Activated T-cell treated with anti-CD3 and anti-CD28 coated beads, Interleukin-2, amount 50 U/mL, for 1 hour (primary cell): ENCODE measurements at places on chromosomes 6 and 20.

DNA sequence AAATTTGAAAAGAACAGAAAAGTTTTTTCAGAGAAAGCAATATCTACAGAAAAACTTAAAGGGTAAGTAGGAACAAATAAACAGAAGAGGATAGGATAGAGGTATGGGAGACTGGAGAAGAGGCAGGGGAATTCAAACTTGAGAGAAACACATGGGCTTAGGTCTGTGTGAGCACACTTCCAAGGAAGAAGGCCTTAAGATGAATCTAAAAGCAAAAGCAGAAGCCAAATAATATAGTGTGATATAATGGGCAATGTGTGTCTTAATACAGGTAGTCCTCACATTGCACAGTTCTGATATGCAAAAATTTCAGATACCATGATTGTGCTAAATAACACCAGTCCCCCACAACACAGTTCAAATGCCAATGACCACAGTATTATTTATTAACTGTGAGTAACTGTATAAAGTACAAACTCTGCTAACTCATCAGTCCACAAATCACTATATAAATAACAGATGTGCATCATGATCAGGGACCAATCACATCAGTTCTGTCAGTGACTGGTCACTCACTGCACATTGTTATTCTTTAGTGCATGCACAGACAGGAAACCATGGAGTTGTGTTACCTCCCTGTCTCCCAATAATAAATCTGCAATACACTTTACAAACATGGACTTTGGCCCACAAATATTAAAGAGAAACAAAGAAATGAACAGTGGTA lies 18.6 kb downstream of the SNX14 start:
- no peak for DNase-seq

DNA sequence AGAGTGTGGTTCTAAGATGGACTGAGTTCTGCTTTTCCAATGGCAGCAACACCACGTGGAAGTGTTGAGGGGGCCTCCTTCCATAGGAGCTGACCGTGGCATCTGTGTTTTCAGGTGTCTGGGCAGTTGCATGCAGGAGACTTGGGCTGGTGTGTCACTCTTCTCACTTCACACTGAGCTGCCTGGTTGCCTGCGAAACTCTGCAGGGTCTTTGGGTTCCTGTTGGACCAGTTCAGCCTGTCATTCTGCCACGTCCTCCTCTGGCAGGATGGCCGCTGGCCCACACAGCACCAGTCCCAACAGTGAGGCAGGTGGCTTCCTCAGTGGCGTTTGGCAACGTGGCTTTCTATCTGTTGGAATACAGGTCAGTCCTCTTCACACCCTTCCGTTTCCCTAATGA lies 16.1 kb upstream of the UNC93A start:
- DNase-seq: no peak

GRCh38 chr6:79079561-79080041 lies 1.5 kb upstream of the PHIP start:
- no peak for DNase-seq

- DNase-seq: no peak
Observed at GRCh38 chr6:6620766-6621425, 32.4 kb downstream of the LY86 start.

DNA sequence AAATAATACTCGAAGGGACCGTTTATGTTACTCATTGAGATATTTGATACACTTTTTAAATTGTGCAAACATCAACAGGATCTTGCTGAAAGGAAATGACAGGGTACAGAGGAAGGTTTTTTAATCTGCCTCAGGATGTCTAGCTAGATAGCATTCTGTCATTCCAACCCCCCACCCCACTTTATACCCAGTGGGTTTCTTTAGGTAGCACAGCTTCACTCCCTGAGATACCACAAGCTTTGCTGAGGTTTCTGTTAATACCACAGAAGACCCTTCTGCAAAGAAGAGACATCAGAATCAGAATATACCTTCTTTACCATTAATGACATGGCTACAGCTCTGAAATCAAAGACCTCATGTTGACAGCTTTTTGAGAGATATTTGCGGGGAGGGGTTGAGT lies 1.3 kb downstream of the PHACTR2 start:
- no peak for DNase-seq
